ENCODE measurements at places on chromosomes 1 and 21.

- no peak for DNase-seq
Measured at GRCh38 chr1:45478121-45478814, 12.7 kb downstream of the TESK2 start.

DNA sequence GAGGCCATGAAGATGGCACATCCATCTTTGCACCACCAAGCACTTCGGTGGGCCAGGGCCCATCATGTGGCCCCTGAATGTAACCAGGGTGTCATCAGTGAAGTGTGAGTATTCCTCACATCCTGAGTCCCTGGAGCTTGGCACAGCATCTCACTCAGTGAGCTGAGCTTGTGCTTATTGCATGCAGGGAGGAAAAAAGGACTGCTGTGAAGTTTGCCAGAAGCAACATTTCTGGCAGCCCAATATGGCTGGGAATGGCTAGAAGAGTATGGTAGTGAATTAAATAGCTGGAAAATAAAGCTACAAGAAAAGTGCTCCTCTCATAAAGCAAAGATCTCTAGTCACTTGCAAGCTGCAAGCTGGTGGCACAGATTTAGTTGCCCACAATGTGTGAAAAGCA lies 109.3 kb downstream of the TNFSF18 start:
- no peak for DNase-seq

DNA sequence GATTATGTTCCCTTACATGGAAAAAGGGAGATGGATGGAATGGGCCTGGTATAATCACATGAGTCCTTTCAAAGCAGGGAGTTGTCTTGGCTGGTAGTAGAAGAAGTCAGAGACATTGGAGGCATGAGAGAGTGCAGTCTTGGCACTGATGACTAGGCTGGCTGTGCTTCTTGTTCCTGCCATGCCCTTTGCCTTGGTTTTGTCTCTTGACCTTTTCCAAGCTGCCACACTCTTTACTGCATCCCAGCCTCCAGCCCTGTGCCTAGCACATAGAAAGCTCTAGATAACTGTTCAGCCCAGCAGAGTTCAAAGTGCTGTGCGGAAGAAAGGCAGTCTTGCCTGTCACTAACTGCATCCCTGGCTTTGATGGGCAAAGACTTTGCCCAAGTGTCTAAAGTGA lies 412.6 kb downstream of the PRDM2 start:
- DNase-seq: no peak

- peak; percentile 81 for DNase-seq
Measured at GRCh38 chr1:234978397-234979295, 150.0 kb downstream of the TOMM20 start.

DNA sequence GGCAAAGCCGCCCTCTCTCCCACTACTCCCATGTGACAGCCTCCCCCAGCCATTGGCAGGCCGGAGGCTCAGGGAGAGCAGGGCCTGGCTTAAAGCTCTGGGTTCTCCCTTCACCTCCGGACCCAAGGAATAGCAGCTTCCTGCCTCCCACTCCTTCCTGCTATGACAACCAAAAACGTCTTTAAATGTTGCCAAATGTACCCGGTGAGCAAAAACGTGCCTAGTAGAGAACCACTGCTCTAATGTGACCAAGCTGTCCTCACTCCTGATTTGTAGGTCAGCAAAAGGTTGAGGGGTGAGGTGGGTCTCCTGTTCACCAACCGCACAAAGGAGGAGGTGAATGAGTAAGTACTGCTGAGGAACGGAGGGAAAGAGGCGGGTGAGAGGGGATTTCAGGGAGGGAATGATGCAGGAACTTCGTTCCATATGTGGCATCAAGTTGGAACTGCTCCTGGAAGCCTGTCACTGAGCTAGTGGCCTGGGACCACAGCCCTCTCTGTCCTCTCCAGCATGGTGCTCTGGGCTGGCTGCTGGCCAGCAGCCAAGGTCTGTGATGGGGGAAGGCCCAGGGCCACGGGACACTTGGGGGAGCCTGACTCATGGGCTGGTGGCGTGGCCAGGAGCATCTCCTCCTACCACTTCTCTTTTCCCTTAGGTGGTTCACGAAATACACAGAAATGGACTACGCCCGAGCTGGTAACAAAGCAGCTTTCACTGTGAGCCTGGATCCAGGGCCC lies 5.7 kb downstream of the MRTO4 start:
- DNase-seq: no peak

DNA sequence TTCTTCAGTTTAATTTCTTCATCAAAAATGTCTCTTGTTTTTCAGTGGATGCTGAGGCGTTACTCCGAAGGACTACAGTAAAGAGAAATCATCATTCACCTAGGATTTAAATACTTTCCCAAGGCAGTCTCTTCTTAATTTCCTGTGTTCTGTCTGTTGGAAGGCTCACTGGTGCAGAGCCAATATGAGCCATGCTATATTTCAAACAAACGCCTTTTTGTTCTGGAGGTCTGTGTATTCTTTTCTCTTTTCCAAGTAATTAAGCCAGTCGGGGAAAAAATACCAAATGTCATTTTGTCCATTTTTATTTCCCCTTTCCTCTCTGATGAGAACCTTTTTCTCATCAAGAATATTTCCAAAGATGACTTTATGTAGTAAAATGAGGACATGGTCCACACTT lies 206.5 kb downstream of the RWDD3 start:
- no peak for DNase-seq

DNA sequence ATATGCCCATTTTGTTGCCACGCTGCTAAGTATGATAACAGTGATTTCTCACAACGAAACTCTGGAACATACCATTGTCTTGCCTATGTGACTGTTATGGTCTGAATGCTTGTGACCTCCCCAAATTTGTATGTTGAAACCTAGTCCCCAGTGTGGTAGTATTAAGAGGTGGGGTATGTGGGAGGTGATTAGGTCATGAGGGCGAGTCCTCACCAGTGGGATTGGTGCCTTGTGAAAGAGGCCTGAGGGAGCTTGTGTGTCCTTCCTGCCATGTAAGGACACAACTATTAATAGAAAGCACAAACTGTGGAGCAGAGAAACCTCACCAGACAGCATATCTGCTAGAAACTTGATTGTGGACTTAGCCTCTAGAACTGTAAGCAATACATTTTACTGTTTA lies 84.6 kb downstream of the SELENOF start:
- no peak for DNase-seq

GRCh38 chr1:54479841-54480524 lies 68.0 kb upstream of the ACOT11 start:
- no peak for DNase-seq

- peak; percentile 67 for DNase-seq
Measured at GRCh38 chr1:31617916-31618746, 642 bp downstream of the HCRTR1 start.

DNA sequence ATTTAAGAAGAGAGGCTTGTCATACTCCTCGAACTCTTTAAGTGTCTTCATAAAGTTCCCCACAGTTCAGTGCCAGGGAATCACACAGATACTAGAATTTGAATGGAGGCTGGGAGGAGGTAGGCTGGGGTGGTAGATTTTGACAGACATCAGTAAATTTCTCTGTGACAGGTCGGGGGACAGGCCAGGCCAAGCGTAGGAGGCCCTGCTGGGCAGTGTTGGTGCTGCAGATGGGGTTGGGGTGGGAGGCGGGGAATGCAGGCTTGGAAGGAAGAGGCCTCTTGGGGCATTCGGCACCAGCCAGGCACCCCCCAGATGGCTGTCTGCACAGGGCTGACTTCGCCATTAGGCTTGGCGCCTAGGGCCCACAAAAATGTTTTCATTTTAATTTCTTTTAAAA lies 84.0 kb downstream of the MAN1C1 start:
- DNase-seq: peak; percentile 29

- DNase-seq: no peak
Measured at GRCh38 chr1:244680667-244681066, 27.7 kb downstream of the DESI2 start.

DNA sequence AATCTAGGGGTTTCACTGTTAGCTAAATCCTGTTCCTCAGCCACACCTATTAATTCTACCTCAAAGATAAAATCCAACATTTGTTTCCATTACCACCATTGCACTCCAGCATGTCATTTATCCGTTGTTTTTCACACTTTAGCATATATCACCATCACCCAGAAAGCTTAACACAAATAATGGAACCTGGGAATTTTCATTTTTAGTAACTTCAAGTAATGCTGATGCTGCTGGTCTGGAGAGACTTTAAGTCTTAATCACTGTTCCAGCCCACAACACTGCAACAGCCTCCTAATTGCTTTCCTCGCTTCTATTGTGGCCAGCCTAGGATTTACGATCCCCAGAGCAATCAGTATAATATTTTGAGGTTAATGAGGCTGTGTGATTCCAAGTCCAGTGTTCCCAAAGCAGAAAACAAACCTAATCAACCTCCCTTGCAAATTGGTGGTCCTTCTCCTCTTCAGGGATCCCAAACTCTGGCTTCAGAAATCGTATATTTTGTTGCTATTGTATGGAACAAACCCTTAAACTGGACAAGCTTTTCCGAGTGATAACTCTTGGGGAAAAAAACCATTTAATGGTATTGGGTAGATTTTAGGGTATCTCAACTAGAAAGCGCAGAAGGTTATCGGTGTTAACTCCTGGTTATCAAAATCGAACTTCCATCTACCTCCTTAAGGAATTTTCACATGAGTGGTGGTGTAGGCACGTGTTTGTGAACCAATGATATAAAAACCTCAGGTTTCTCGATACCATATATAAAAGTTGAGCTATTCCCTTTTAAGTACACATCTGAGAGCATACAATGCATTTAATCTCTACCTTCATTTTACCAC lies 50.0 kb upstream of the BOLA1 start:
- DNase-seq: peak; percentile 63

- DNase-seq: no peak
Measured at GRCh38 chr1:111879081-111879480, 110.4 kb downstream of the KCND3 start.

- peak; percentile 76 for DNase-seq
Measured at GRCh38 chr21:23853796-23854379, 1753.4 kb downstream of the MRPL39 start.

- DNase-seq: no peak
Measured at GRCh38 chr21:35170244-35170643, 121.1 kb upstream of the RUNX1 start.

- no peak for DNase-seq
Measured at GRCh38 chr1:230877146-230877923, 9.0 kb upstream of the C1orf198 start.

GRCh38 chr21:40675017-40675416 lies 171.9 kb downstream of the DSCAM start:
- no peak for DNase-seq

DNA sequence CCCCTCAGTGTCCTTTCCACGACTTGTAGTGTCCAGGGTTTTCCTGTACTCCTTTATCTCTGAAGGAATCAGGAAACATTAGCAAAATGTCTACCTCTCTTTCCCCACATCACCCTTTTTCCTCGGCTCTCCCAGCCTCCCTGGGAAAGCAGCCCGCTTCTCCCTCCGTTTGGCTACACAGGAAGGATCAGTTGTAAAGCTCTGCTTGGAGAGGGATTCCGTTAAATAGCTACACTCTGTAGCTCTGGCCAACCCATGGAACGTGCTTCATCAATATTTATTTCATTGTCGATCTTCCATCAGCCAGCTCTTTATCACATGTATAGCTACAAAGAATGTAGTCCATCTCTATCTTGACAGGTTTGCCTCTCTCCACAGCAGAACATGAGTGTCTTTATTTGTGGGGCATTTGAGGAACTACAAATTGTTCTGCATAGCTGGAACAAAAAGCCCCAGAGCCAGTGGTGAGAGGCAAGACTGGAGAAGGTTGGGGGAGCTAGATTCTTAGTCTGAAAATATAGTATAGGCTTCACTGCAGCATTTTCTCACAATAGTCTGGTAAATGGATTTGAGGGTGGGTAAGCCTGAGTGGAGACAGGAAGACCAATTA lies 191.8 kb downstream of the SLC35F3 start:
- DNase-seq: peak; percentile 25

- DNase-seq: no peak
Measured at GRCh38 chr1:176605176-176605575, 142.2 kb downstream of the PAPPA2 start.

DNA sequence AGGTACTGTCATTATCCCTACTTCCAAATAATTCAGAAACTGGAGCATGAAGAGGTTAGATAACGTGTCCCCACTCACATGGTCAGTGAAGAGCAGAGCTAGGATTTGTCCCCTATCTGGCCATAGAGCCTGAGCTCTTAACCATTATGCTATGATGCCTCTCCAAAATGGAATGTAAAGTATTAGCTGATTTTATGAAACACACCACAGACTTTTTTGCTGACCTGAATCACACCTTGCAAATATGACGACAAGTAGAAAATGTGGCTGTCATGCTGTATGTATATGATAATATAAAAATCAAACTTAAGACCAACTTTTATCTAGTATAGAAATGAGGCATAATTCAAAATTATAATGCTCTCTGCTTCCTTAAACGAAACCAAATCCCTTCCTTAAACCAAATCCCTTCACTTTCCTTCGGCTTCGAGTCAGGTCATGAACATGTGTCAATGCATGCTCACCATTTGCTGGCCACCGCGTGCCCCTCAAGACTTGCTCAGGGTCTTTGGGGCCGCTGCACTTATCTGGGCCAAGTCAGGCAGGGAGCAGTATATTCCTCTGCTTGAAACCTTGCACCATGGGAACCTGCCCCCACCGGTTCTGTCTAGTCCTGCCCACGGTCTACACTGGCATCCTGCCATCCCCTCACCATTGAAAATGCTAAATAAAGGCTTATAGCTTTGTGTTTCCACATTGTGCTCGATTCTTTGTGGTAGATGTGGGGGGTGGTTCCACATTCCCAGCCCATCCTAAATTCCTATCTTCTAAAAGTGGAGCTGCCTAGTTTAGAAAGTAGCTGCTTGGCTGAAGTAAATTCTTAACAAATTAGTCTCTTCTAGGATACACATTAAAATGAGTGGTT lies 1.6 kb upstream of the TMCC2 start:
- no peak for DNase-seq

DNA sequence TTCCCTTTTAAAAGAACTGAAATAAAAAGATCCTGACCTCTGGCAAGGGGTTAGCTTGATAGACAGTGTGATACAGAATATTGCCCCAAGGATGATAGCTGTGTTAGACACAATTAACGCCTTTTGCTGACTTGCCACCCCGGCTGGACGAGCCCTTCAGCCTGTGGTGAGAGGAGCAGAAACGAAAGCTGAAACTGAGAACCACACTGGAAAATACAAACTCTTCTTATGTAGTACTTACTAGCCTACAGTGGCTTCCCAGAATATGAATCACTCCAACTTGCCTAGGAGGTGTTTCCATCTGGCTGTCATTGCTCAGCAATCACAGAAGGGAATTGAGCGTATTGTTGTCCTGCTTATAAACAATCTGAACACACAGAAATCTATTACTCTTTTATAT lies 22.9 kb downstream of the SAMSN1 start:
- peak; percentile 52 for DNase-seq

- no peak for DNase-seq
Measured at GRCh38 chr1:116152950-116153691, 41.9 kb downstream of the MAB21L3 start.

Data from hematopoietic multipotent progenitor cell treated with erythropoietin and hydrocortisone succinate and interleukin-3 and kit ligand, for 4 days (in vitro differentiated cells).